ENCODE measurements at places on chromosomes 6 and 20.

GRCh38 chr20:6714279-6714711, 53.2 kb upstream of the BMP2 start:
- no peak for DNase-seq

- no peak for DNase-seq
Observed at GRCh38 chr6:14796974-14797762, 448.7 kb upstream of the JARID2 start.

GRCh38 chr6:166408936-166409755, 26.4 kb upstream of the MPC1 start:
- no peak for DNase-seq

DNA sequence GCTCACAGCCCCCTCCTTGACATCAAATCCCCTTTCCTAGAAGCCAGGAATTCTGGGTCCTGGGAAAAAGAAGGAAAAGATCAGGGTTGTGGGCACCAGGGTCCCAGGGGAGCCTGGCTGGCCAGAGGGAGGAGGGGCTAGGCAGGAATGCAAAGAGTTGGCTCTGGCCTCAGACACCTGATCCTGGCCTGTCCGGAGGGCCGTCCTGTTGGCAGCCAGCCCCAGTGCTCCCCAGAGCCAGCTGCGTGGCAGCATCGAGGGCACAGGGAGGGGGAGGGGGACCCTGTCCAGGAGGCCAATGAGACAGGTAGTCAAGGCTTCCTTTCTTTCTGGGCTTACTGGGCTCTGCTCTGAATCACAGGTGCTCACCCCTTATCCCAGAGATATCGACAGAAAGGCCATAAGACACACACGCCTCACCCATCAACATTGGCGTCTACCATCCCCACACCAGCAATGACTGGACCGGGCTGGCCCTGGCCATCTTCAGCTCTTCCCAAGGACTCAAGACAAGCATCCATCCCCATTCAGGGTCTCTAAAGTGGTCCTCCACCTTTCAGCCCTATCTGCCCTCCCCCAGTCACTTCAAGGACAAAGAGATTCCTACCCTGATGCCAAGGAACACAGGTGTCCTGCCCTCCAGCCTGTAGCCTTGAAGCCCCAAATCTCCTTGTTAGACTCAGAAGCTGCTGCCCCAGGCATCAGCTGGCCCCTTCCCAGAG, 723 bp downstream of the COL11A2 start:
- no peak for DNase-seq

DNA sequence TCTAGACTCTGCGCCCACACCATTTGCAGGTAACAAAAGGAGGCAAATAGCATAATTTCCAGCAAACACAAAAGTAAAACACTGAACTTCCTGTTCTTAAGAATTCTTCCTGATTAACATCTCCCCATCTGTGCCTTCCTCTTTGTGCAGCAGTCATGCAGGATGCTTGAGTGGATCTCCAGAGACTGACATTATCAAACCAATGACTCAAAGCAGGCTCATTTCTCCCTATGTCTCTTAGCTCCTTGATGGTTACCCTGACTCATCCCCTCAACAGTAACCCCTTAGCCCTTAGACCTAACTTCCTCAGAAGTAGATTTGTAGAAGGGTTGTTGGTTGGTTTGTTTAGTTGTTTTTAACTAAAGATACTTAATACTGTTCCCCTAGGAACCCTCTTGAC, 137.0 kb upstream of the RIN2 start:
- no peak for DNase-seq

GRCh38 chr6:113631666-113632065, 225.5 kb upstream of the MARCKS start:
- DNase-seq: no peak

GRCh38 chr6:142013875-142014495, 118.7 kb upstream of the GJE1 start:
- no peak for DNase-seq

DNA sequence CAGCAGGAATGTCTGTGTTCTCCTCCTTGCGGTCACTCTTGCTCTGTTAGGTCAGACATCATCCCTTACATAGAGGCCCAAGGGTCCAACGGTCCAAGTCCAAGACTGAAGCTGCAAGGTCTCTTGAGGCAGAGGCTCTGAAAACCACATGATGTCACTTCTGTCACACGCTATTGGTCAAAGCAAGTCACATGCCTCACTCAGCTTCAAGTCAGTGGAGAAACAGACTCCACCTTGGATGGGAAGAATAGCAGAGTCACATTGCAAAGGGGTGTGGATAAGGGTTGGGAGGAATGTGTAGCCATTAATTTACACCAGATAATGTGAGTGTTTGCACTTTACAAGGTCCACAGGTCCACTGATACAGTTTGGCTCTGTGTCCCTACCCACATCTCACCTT, 17.5 kb downstream of the SLC52A3 start:
- DNase-seq: no peak

DNA sequence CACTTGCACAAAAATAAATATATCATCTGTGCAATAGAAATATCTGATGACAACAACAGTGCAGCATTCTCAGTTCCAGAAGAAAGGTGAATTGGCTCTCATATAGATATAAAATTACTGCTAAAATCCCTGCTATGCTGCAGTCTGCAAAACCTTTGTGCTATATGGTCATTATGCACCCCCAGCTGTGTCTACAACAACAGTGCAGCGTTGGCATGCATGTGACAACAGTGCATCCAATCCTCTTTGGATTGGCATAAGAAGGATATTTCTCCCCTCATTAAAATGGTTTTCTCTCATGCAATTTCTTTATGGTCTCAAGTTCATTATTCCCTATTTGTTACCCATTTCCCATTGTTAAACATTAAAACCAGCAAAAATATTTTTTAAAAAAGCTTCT, 23.1 kb downstream of the OR2B6 start:
- no peak for DNase-seq

DNA sequence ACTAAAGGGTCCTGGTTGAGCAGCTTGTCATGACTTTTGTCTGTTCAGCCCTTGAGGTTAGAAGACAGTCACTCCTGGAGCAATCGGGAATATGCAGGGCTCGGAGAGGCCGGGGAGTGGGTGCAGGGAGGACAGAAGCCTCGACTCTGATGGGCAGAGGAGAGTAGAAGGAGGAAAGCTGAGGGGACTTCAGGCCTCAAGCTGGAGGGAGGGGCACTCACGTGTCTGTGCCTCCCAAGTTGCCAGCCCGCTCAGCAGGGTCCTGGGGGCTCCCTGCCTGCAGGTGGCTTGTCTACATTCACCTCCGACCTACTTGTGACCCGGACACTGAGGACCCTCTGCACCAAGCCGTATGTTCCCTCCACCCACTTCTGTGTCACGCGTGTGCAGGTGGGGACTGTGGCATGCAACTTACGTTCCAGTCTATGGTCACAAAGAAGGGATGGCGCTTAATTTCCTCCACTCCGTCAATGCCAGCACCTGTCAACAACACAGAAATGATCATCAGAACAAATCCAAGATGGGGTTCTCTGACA, 86.8 kb upstream of the MPC1 start:
- DNase-seq: no peak

GRCh38 chr6:41887331-41887751, 7.8 kb downstream of the USP49 start:
- no peak for DNase-seq

GRCh38 chr20:59351157-59352040, 51.0 kb downstream of the EDN3 start:
- no peak for DNase-seq

GRCh38 chr6:11722805-11723631, 55.6 kb downstream of the ADTRP start:
- DNase-seq: no peak

DNA sequence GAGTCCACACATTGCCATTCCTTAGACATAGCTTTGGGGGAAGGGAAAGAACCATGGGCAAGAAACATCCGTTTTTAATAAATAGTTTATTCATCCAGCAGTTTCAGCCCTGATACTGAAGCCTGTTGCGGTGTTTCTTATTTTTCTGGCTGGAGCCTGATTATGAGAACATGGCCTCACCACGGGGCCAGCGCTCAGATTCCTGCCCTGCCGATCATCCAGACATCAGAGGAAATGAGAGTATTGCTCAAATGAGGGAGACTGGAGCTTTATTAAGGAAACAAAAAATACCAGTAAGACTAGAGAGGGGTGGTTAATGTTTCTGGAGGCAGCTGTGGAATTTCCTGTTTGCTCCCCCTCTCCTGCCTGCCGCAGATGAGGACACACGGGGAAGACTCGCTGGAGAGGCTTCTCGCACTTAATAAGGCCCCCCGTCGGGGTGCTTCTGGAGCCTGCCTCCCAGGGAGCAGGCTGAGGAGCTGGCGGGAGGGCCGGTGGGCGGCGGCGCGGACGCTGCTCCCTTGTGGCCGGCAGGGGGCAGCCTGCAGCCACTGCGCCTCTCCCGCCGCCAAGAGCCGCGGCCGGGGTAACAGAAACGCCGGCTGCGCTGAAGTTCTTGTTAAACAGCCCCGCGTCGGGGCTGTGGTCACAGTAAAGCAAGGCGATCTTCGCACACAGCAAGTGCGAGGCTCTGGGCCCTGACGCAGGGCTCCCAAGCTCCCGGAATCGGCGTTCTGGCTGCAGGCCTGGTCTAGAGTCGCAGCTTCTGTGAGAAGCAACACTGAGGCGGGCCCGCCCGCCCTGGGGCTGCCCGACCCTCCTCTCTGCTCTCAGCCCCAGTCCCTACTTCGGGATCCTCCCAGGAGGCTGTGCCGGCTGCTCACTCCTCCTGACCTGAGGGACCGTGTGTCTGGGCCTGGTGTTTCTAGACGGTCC, 17.5 kb downstream of the LEMD2 start:
- no peak for DNase-seq

- DNase-seq: no peak
Observed at GRCh38 chr6:113679051-113679450, 178.1 kb upstream of the MARCKS start.

DNA sequence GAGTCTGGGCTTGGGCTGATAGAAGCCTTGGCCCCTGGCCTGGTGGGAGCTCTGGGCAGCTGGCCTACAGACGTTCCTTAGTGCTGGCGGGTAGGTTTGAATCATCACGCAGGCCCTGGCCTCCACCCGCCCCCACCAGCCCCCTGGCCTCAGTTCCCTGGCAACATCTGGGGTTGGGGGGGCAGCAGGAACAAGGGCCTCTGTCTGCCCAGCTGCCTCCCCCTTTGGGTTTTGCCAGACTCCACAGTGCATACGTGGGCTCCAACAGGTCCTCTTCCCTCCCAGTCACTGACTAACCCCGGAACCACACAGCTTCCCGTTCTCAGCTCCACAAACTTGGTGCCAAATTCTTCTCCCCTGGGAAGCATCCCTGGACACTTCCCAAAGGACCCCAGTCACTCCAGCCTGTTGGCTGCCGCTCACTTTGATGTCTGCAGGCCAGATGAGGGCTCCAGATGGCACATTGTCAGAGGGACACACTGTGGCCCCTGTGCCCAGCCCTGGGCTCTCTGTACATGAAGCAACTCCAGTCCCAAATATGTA, 957 bp upstream of the VEGFA start:
- DNase-seq: peak; percentile 49

GRCh38 chr6:132401618-132402285, 477 bp upstream of the MOXD1 start:
- no peak for DNase-seq

DNA sequence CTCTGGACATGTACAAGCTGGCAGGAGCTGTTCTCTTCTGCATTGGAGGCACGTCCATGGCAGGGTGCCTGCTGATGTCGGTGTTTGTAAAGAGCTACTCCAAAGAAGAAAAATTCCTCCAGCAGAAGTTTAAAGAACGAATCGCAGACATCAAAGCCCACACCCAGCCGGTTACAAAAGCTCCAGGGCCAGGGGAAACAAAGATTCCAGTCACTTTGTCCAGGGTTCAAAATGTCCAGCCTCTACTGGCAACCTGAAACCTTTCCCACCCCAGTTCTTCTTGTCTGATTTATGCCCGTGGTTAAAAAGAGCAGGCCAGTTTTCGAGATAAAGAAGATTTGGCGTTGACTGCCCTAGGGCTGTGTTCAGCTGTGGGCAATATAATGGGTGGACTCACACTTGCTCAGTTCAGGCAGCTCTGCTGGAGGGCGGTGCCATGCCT, 19.7 kb downstream of the NRSN1 start:
- DNase-seq: no peak

- DNase-seq: no peak
Observed at GRCh38 chr6:167565884-167566599, 241.2 kb downstream of the TTLL2 start.

DNA sequence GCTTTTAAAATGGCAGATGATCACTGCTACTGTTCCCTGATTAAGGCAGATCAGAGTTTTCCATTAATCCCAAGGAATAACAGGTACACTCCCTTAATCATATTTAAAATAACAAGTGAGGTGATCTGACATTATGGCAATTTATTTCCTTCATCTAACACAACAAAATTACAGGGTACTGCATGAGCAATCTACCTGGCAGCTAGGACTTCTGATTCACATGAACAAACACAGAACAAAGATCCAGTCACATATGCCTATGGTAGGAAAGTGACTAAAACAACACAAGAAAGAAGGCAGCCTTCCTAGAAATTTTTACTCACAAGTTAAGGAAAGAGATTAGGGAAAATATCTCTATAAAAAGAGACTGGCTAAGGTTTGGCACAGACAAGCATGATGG, 33.2 kb downstream of the MAP7 start:
- DNase-seq: no peak

- no peak for DNase-seq
Observed at GRCh38 chr20:57111028-57111373, 155.4 kb downstream of the BMP7 start.

DNA sequence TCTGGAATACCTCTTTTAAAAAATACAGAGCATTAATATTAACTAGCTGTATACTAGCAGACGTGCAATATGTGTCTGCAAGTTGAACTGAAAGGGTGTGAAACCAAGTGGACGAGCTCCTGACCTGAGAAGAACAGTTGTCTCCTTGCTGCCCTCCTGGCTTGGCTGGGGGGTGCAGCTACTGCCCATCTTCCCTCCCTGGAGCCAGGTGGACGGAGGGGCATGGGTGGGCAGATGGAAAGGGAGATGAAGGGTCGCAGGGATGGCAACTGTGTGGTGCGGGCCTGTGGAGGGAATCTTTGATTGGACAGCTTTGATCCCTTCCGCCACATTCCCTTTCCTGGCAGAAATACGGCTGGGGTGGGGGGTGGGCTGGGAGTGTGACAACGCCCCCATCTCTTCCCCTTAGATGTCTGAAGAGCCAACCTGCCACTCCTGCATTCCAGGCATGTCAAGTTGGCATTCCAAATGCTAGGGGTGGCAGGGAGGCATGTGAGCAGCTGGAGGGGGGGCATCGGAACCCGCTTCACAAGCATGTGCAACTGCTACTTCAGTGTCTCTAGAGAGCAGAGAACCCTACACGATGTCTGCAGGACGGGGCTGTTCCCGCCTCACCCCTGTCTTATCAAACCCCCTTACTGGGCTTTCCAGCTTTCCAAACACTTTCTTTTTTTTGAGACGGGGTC, 37.3 kb downstream of the SRSF3 start:
- DNase-seq: no peak

DNA sequence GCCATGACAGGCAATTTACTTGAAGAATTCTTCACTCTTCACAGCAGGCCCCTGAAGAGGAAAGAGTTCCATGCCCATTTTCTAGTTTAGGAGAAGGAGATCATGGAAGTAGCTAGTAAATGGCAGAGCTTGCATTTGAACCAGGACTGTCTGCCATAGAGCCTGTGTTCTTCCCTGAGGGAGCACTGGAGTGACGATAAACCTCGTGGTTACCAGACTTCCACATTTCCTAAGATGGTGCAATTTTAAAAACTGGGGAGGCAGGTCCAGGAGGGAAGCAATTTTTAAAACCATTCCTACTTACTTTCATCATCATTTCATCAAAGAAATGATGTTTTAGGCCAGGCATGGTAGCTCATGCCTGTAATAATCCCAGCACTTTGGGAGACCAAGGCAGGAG, 36.8 kb downstream of the STK35 start:
- no peak for DNase-seq

All from gastrocnemius medialis (tissue), 4 donors.